ENCODE measurements at places on chromosomes 16 and 17. TPM values are rescaled to one million over a fixed set of nuclear protein-coding genes. Genes with fewer than 3 reads are reported as not detected.

The PPY gene
- not detected for total RNA-seq

The FOXL1 gene
- 10.3 TPM for total RNA-seq

The PRR35 gene
- not detected for total RNA-seq

The ZKSCAN2 gene
- total RNA-seq: 7.2 TPM

The TBC1D3G gene
- total RNA-seq: not detected

The RAB37 gene
- not detected for total RNA-seq

The RHBDL3 gene
- not detected for total RNA-seq

The DNAI2 gene
- not detected for total RNA-seq

The PAM16 gene
- total RNA-seq: 57.8 TPM

The ELAC2 gene
- total RNA-seq: 88.1 TPM

The ANKFN1 gene
- total RNA-seq: not detected
